ENCODE measurements at places on chromosomes 5 and 9. TPM values are rescaled to one million over a fixed set of nuclear protein-coding genes. Genes with fewer than 3 reads are reported as not detected.

SLC36A2 gene
- not detected for total RNA-seq

EHMT1 gene
- total RNA-seq, result 68.9 TPM

MUSK gene
- total RNA-seq, result 1.7 TPM

SOX30 gene
- not detected for total RNA-seq

- no peaks in the 10 kb centered on the region for H3K36me3 ChIP-seq
- no peak overlapping the region for H3K4me3 ChIP-seq
- H3K4me1 ChIP-seq, result no peaks in the 10 kb centered on the region
- H3K27ac ChIP-seq, result no peak overlapping the region
- H3K27me3 ChIP-seq, result no peaks in the 10 kb centered on the region
Observed at GRCh38 chr9:74044844-74045243, 452.3 kb upstream of the RORB start.

GRCh38 chr9:111853450-111853827 is 43.2 kb upstream of the UGCG start:
- no peaks in the 10 kb centered on the region for H3K36me3 ChIP-seq
- H3K4me1 ChIP-seq, result no peaks in the 10 kb centered on the region
- no peak overlapping the region for H3K4me3 ChIP-seq
- H3K27ac ChIP-seq, result no peak overlapping the region

- no peak overlapping the region for H3K27ac ChIP-seq
- peaks cover 1% of the 10 kb centered on the region for H3K27me3 ChIP-seq
- H3K36me3 ChIP-seq, result no peaks in the 10 kb centered on the region
- DNase-seq, result no peak
- no peaks in the 10 kb centered on the region for H3K4me1 ChIP-seq
- no peak overlapping the region for H3K4me3 ChIP-seq
Observed at GRCh38 chr5:76111477-76112174, 28.4 kb downstream of the SV2C start.

DNA sequence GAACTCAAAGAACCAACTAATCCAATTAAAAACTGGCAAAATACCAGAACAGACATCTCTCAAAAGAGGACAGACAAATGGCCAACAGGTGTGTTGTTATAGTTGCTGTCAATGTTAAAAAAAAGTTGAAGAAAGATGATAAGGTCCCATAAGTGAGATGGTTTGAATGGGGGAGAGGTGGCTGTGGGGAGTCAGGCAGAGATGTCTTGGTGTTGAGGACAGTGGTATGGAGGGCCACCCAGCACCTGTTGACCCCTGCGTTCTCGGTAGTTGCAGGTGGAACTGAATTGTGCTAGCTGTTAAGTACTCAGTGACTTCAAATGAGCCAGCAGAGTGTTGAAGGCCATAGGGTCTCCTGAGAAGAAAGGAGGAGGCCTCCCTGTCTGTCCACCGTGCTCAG is 55.9 kb upstream of the PITX1 start:
- H3K4me3 ChIP-seq, result no peak overlapping the region
- H3K27me3 ChIP-seq, result no peaks in the 10 kb centered on the region
- H3K4me1 ChIP-seq, result no peaks in the 10 kb centered on the region
- DNase-seq, result no peak
- H3K27ac ChIP-seq, result no peak overlapping the region
- no peaks in the 10 kb centered on the region for H3K36me3 ChIP-seq

DNA sequence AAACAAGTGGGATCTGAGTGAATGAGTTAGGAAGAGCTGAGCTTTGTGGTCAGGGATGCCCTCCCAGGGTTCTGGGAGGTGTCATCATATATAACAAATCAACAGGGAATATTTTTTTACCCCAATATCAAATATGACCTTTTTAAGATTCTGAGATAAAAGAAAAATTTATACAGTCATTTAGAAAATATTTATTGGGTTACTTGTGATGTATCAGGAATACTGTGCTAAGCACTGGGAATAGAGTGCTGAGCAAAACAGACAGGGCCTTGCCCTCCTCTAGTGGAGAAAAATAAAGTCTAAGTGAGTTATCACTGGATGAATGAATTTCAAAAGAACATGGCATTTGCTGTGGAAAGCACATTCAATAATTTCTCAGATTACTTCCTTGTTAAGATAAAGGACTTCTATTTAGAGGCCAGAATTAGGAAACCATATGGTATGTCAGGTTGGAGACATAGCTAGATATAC is 102.9 kb downstream of the BOD1 start:
- no peak overlapping the region for H3K4me3 ChIP-seq
- H3K36me3 ChIP-seq, result no peaks in the 10 kb centered on the region
- no peaks in the 10 kb centered on the region for H3K27me3 ChIP-seq
- H3K4me1 ChIP-seq, result no peaks in the 10 kb centered on the region
- DNase-seq, result no peak

DNA sequence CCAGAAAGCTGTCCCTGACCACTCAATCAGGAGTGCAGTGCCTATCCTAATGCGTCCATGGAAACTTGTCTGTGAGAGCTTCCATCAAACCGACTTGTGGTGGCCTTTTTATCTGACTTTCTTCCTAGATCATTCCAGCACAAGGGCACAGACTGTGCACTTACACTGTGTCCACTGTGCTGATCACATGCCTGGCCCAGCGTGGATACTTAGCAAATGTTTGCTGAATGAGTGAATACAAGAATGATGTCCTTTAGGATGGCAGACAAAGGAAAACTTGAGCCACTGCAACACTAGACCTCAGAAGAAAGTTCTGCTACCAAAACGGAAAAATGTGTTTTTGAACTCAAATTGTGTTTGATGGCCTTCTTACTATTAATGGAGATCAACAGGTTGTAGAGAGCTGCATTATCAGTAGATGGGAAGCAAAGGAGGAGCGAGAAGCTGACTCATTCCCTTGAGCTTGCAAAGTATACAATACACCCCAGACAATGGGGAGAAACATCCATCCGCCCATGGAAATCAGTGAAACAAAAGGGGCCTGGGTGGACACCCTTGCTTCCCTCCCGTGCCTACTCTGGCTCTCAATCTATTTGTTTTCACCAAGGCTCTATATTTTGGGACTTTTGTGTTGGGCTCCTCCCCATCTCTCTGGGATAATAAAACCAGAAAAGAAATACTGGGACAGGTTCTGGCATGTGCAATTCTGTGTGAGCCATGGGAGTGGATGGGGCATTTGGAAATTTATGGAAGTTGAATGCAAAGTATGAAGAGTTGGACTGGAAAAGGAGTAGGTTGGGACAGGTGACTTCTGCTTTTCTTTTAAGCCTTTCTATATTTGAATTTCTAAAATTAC is 76.2 kb upstream of the ZFAND5 start:
- no peaks in the 10 kb centered on the region for H3K36me3 ChIP-seq
- H3K4me1 ChIP-seq, result no peaks in the 10 kb centered on the region
- no peak for DNase-seq
- H3K4me3 ChIP-seq, result no peak overlapping the region
- no peaks in the 10 kb centered on the region for H3K27me3 ChIP-seq
- no peak overlapping the region for H3K27ac ChIP-seq

Measured in aorta (tissue), 5 donors.